ENCODE measurements at places on chromosomes 2 and 18. TPM values are rescaled to one million over a fixed set of nuclear protein-coding genes. Genes with fewer than 3 reads are reported as not detected.

The AMER3 gene
- not detected for total RNA-seq

The ALPG gene
- total RNA-seq = not detected

The SCN2A gene
- 0.14 TPM for total RNA-seq

The CKAP2L gene
- 14.0 TPM for total RNA-seq

GRCh38 chr2:170101789-170102188 lies 76.2 kb upstream of the MYO3B start:
- no peak for DNase-seq

- no peak for DNase-seq
Measured at GRCh38 chr18:39167990-39168389, 1602.4 kb upstream of the CELF4 start.

GRCh38 chr2:138723196-138723987 lies 56.8 kb downstream of the NXPH2 start:
- DNase-seq = no peak

- DNase-seq = peak; percentile 52
Measured at GRCh38 chr18:9782073-9782857, 74.2 kb downstream of the RAB31 start.

GRCh38 chr2:202314116-202314515 lies 48.6 kb downstream of the NOP58 start:
- no peak for DNase-seq

All from Caki2 (cell line).